ENCODE measurements at places on chromosomes 3 and 15.

GRCh38 chr3:171514466-171514865 lies 54.3 kb upstream of the TNIK start:
- no peak for ATAC-seq

DNA sequence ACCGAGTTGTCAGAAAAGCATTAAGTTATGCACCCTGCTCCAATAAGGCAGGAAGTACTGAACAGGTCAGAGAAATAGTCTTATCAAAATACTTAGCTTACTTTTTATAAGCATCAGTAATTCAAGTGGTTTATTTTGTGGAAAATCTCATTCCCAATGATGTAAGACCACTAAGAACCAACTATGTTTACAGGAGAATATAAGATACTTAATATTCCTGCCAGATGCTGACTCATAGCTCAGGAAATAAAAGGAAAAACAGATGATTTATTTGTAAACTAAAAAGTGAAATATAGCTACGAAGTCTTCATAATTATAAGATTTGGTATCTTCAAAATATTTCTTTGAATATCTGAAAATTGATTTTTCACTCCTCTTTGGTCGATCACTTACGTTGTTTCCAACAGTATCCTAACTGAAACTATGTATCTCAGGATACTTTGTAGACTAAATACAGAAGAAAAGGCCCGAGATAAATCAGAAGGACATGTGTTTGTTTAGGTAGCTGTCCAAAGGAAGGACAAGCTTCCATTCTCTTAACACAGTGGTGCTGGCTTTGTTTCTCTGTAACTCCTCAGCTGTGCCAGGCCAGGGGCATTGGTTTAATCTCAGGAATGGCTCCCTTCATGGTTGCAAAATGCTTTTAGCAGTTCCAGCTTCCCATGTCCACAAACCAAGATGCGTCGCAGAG lies 295.8 kb downstream of the GBE1 start:
- no peak for ATAC-seq

- no peak for ATAC-seq
These were observed 44.8 kb downstream of the KBTBD12 start for GRCh38 chr3:127959873-127960272.

- ATAC-seq, result no peak
These were observed 23.3 kb downstream of the SLC6A6 start for GRCh38 chr3:14425581-14426304.

- no peak for ATAC-seq
These were observed 49.5 kb downstream of the EFCAB12 start for GRCh38 chr3:129378949-129379348.

DNA sequence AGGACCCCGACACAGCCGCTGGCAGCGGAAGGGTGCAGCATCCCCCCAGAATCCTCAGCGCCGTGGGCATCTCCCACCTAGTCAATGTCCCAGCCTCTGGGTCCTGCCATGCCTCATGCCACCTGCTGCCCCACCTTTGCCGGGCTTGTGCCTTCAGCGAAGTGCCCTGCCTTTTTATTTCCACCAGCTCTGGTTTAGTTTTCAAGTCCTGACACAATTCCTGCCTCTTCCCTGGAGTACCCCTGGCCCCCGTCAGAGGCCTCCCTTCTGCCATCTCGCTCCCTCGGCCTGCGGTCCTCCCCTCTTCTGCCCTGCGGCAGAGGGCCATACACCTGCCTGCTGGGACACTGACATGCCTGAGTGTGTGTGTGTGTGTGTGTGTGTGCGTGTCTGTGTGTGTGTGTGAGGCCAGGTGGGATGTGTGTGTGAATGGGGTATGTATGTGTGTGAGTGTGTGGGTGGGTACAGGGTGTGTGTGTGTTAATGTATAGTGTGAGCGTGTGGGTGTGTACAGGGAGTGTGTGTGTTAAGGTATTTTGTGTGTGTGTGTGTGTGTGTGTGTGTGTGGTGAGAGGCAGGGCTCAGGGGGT lies 129.9 kb downstream of the SMAD6 start:
- ATAC-seq, result no peak

GRCh38 chr15:74328331-74329056 lies 39.0 kb downstream of the CYP11A1 start:
- ATAC-seq, result no peak

DNA sequence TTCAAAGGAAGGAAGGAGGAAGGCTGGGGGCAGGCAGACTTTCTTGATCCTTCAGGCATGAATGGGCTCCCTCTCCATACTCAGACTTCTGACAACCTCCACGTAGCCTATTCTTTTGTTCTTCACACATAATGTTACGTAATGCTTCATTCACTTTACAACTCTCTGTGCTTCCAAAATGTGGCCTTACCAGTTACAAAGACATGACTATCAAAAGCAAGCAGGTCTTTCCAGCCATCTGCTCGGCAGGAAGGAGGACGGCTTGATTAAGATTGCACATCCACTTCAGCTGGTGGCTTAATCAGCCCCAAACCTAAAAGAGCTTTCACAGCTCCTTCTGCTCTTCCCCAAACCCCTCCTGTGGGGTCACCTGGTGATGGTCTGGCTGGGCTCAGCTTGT lies 263.2 kb downstream of the XXYLT1 start:
- no peak for ATAC-seq

DNA sequence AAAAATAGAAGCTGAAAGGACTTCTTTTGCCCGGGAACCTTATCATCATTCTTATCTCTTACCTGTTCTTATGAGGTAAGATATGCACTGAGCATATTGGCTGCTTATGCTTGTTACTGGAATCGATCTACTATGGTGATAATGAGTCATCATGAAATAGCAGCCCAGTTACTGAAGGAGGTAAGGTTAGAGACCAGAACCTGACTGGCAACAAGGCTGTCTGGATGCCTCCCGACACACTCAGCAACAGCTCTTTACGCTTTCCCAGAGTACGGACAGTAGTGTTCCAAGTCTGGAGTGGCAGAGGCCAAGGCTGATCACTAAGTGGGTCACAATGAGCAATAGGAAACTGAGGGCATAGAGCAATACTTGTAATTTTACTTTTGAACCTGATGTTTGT lies 314.1 kb downstream of the NLGN1 start:
- no peak for ATAC-seq

DNA sequence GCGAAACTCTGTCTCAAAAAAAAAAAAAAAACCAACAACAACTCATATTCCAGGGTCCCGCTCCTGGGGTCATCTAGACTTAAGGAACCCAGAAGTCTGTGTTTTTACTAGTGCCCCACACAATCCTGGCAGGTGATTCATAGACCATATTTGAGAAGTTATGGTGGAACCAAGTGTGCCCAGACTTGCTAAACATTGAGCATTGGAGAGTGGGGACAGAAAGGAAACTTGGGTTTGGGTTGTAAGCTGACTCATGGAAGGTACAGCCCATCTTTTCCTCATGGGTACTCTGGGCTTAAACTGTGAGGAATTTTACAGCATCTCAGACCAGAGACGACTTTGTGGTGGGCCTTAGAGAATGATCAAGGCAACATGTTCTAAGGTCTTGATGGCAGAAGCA lies 18.3 kb upstream of the IGF2BP2 start:
- ATAC-seq, result no peak

All from gastroesophageal sphincter (tissue), 4 donors.